ENCODE measurements at places on chromosomes 1 and 21. TPM values are rescaled to one million over a fixed set of nuclear protein-coding genes. Genes with fewer than 3 reads are reported as not detected.

GRCh38 chr1:2194319-2194897 is at the start of gene FAAP20:
TSS of gene FAAP20 (minus strand) at chr1:2194772. CDS start at chr1:2194749, 23 bp downstream.
- no peak for DNase-seq
- no peaks in the 10 kb centered on the region for H3K36me3 ChIP-seq
- peak within 1 kb of the TSS; percentile 83 for H3K4me3 ChIP-seq
- peak within 1 kb of the TSS; percentile 98 for H3K27ac ChIP-seq
- H3K4me1 ChIP-seq, result peaks cover 55% of the 10 kb centered on the region
- no peaks in the 10 kb centered on the region for H3K27me3 ChIP-seq

DNA sequence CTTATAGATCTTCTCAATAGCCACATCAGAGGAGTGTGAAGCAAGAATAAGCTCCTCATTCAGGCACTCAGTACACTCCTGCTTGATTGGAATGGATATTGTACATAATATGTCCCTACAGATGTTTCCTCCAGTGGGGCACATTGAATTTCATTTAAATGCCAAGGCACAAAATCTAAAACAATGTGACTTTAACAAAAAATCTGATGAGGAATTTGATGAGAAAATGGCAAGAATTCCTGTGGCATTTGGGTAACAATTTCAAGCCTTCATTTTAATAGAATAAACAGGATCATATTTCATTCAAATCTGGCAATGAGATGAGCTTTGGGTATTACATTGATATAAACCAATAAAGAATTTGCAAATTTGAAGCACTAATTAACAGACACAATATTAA is 307.7 kb upstream of the PKN2 start:
- DNase-seq, result no peak
- H3K27ac ChIP-seq, result no peak overlapping the region
- no peak overlapping the region for H3K4me3 ChIP-seq
- H3K27me3 ChIP-seq, result no peaks in the 10 kb centered on the region

GRCh38 chr1:51329443-51330325 is 678 bp downstream of the TTC39A start:
- peaks cover 19% of the 10 kb centered on the region for H3K4me1 ChIP-seq
- no peaks in the 10 kb centered on the region for H3K36me3 ChIP-seq
- H3K27ac ChIP-seq, result no peak overlapping the region
- DNase-seq, result no peak
- H3K27me3 ChIP-seq, result no peaks in the 10 kb centered on the region
- peak overlapping the region; percentile 43 for H3K4me3 ChIP-seq

GRCh38 chr1:53131590-53131938 is 10.9 kb downstream of the SLC1A7 start:
- no peak for DNase-seq
- no peak overlapping the region for H3K27ac ChIP-seq
- H3K4me1 ChIP-seq, result peaks cover 9% of the 10 kb centered on the region
- H3K36me3 ChIP-seq, result no peaks in the 10 kb centered on the region
- H3K27me3 ChIP-seq, result no peaks in the 10 kb centered on the region
- H3K4me3 ChIP-seq, result no peak overlapping the region

- DNase-seq, result no peak
- H3K4me1 ChIP-seq, result peaks cover 38% of the 10 kb centered on the region
- no peaks in the 10 kb centered on the region for H3K36me3 ChIP-seq
- peak overlapping the region; percentile 29 for H3K27ac ChIP-seq
Measured at GRCh38 chr1:218482683-218483082, 137.5 kb downstream of the TGFB2 start.

DNA sequence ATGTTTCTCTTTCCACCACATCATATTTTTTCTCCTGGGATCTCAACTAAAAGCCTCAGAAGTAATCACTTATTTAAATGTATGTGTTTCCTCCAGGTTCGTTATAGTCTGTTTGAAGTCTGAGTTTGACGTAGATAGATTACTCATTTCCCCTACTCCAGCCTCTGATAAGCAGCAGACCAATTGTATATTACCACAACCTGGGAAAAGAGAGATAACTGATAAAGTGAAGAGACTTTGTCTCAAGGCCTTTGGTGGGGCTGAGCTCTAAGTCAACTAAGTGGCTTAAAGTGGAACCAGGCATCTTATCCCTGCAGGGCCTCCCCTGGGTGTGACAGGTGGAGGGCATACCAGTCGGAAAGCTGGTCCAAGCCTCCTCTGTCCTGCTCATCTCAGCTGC is 34.9 kb upstream of the CACNA1E start:
- H3K27me3 ChIP-seq, result no peaks in the 10 kb centered on the region
- no peak overlapping the region for H3K27ac ChIP-seq
- no peaks in the 10 kb centered on the region for H3K4me1 ChIP-seq

DNA sequence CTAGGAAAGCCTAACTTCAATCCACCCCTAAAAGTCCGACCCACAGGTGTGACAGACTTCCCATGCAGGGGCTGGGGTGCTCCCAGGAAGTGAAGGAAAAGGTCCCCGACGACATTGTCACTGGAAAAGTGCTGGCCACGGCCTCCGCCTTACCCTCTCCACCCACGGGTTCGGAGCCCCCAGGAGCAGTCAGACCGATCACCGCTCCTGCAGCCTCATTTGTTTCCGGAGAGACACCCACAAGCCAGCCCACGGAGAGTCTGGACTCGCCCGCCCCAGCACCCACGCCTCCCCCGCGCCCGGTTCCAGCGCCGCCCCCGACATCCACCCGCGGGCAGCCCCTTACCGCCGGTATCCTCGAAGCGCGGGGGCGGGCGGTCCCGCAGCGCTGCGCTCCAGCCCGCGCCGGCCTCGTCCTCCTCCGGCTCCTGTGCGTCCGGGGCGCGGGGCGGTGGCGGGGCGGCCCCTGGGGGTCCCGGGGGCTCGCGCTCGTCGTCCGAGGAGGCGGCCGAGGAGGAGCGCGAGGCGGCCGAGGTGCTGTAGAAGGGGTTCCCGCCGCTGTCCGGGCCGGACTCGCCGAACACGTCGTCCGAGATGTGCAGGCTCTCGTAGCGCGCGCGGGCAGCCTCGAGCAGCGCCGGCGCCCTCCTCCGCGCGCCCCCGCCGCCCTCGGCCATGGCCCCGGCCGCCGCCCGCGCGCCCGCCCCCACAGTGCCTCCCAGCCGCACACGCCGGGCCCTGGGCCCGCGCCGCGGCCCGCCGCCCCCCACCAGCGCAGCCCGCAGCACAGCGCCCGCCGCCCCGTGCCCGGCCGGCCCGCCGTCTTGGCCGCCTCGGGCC is 660 bp downstream of the PGBD5 start:
- peaks cover 7% of the 10 kb centered on the region for H3K27me3 ChIP-seq
- no peaks in the 10 kb centered on the region for H3K36me3 ChIP-seq
- H3K4me3 ChIP-seq, result peak overlapping the region; percentile 58
- no peak for DNase-seq

- H3K4me1 ChIP-seq, result peaks cover 34% of the 10 kb centered on the region
- no peak within 1 kb of the TSS for H3K4me3 ChIP-seq
- no peaks in the 10 kb centered on the region for H3K27me3 ChIP-seq
- no peaks in the 10 kb centered on the region for H3K36me3 ChIP-seq
Measured at GRCh38 chr1:109763646-109764415, at the start of gene EPS8L3. TSS of gene EPS8L3 (minus strand) at chr1:109763923. CDS start at chr1:109761749, 2,174 bp downstream.

DNA sequence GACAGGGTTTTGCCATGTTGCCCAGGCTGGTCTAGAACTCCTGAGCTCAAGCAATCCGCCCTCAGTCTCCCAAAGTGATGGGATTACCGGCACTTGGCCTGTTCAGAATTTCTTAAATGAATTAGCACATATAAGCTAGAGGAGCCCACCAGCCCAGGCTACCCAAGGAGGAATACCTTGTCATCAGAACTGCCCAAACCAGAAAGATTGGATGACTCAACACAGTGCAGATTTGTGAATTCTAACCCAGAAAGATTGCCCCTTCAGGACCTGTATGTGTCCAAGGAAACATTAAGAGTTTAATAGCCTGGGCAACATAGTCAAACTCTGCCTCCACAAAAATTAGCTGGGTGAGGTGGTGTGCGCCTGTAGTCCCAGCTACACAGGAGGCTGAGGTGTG is 14.0 kb upstream of the LIN9 start:
- H3K27ac ChIP-seq, result no peak overlapping the region
- no peaks in the 10 kb centered on the region for H3K4me1 ChIP-seq
- no peak for DNase-seq
- H3K4me3 ChIP-seq, result no peak overlapping the region
- H3K27me3 ChIP-seq, result no peaks in the 10 kb centered on the region
- H3K36me3 ChIP-seq, result no peaks in the 10 kb centered on the region

DNA sequence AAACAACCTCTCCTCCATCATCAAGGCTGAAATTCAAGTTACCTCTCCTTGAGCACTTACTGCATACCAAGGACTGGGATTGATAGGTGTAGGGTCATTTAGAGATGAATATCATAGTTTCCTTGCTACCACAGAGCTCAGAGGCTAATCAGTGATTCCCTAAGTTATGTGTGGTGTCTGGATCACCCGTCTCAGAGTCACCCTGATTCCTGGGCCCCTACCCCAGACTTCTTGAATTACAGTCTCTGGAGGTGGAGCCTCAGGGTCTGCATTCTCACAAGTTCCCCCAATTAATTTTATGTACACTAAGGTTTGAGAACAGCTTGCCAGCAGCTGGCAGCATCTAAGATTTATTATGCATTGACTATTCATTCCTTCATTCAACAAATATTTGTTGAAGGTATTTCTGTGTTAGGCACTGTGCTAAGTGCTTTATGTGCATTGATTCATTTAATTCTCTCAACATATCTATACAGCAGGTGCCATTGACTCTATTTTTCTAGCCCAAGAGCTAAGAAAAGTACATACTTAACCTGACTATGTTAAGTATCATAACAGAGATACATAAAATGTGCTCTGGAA is 182.9 kb upstream of the FGGY start:
- no peak for DNase-seq
- no peaks in the 10 kb centered on the region for H3K36me3 ChIP-seq
- no peaks in the 10 kb centered on the region for H3K4me1 ChIP-seq
- H3K27me3 ChIP-seq, result no peaks in the 10 kb centered on the region
- no peak overlapping the region for H3K4me3 ChIP-seq

DNA sequence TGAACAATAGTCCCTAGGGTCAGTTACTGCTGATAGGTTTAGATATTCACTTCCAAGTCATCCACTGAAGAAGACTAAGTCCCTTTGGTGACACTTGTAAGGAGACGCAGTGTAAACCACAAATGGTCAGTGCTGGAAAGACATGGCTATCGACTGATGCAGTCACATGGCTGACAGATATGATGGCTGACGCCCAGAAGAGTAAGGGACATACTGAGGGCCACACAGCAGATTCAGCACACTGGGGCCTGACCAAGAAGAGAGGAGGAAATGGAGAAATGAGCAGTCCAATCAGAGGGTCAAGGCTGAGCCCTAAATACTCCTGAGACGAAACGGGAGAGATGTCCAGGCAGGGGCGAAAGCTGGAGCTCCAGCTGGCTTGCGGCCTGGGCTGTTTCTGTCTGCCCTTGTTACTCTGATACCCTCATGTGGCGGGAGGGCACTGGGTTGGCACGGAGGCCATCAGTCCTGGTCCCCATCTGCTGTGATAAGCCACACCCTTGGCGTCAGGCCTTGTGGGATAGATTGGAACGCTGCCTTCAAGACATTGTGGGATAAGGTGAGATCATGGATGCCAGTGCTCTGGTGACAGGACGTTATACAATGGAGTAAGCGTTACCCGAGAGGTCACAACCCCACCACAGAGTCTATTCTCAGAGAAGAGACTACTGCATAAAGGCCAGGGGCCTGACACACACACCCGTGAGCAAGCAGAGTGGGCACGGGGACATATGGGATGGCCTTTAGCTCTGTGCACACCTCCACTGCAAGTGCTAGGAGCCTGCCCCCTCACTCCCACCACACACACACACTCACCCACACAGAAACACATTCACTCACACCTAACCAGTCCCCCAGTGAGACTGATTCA is 158.4 kb downstream of the TRABD2B start:
- no peak overlapping the region for H3K27ac ChIP-seq
- no peak overlapping the region for H3K4me3 ChIP-seq
- H3K36me3 ChIP-seq, result no peaks in the 10 kb centered on the region
- H3K27me3 ChIP-seq, result no peaks in the 10 kb centered on the region
- no peak for DNase-seq

GRCh38 chr1:94250341-94250740 is 13.0 kb upstream of the ARHGAP29 start:
- H3K4me3 ChIP-seq, result no peak overlapping the region
- no peaks in the 10 kb centered on the region for H3K27me3 ChIP-seq
- no peak for DNase-seq
- H3K4me1 ChIP-seq, result peaks cover 11% of the 10 kb centered on the region

DNA sequence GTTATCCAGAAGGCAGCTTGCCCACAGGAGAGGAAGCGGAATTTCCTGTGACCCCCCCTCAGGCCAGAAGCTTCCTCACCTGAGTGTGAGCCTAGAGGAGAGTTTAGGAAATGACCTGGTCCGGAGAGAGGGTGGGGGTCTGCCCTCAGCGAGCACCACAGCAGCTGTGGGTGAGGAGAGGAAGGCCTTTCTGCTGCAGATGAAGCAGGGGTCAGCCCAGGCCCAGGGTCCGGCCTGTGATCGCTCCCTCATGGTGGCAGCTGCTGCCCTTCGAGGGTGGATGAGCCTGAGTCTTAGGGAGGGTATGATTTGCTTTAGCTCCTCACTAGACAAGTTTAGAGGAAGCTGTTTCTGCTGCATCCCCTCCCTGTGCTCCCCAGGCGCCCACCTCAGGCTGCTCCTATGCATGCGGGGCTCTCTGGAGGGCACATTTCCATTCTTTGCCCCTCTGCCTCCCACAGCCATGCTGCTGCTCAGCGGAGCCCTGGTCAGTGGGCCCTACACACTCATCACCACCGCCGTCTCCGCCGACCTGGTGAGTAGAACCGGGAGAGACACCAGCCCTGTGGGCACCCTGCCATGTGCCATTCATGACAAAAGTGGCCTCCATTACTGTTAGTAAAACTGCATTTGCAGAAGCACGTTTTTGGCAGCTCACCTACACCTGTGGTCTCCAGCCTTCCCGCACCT is 53.0 kb downstream of the SLC37A1 start:
- H3K36me3 ChIP-seq, result peaks cover 12% of the 10 kb centered on the region
- DNase-seq, result no peak
- H3K27me3 ChIP-seq, result no peaks in the 10 kb centered on the region
- H3K4me3 ChIP-seq, result no peak overlapping the region
- no peaks in the 10 kb centered on the region for H3K4me1 ChIP-seq

GRCh38 chr1:173554541-173555250 is 48.2 kb downstream of the SLC9C2 start:
- no peaks in the 10 kb centered on the region for H3K36me3 ChIP-seq
- H3K4me1 ChIP-seq, result no peaks in the 10 kb centered on the region
- H3K27ac ChIP-seq, result no peak overlapping the region
- no peak for DNase-seq
- H3K4me3 ChIP-seq, result no peak overlapping the region

DNA sequence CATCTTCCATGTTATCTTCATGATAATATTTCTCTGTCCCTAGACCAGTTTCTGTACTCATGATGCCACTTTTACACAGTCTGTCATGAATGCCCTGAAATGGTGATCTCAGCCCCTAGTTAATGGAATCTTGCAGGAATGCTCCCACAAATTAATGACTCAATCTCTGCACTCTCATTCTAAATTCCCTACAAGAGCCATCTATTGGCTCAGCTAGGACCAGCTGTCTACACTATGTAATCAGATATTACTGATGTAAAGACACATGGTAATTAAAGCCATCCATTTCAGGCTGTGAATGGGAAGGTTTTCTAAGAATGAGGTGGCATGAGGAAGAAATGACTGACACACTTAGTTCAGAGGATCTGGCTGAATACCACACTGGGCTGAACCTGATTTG is 199.1 kb upstream of the KCND3 start:
- DNase-seq, result no peak
- H3K27ac ChIP-seq, result no peak overlapping the region
- no peaks in the 10 kb centered on the region for H3K4me1 ChIP-seq
- H3K4me3 ChIP-seq, result no peak overlapping the region

HCRTR1 gene
- not detected for total RNA-seq

TSTD1 gene
- total RNA-seq, result 34.2 TPM

TMEM82 gene
- not detected for total RNA-seq

PTGS2 gene
- 16.9 TPM for total RNA-seq

KRTAP13-2 gene
- total RNA-seq, result not detected

AMPD1 gene
- total RNA-seq, result not detected
